ENCODE measurements at places on chromosomes 7 and 10.

DNA sequence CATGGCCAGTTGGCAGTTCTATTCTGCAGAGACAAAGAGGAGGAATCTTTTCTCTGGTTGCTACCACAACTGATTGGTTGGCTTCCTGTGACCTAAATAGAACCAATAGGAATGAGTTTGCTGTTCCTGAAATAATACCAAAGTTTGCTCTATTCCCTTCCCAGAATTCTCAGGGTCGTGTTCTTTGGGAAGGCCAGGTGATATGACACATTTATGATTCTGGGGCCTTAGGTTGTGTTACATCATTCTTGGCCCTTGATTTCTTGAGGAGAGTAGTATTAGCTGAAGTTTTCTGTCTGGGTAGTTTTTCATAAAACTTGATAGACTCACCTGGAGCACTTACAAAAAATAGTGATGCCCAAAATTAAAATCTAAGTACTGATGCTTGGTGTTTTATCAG is 171.9 kb downstream of the LRRC4 start:
- DNase-seq = no peak

DNA sequence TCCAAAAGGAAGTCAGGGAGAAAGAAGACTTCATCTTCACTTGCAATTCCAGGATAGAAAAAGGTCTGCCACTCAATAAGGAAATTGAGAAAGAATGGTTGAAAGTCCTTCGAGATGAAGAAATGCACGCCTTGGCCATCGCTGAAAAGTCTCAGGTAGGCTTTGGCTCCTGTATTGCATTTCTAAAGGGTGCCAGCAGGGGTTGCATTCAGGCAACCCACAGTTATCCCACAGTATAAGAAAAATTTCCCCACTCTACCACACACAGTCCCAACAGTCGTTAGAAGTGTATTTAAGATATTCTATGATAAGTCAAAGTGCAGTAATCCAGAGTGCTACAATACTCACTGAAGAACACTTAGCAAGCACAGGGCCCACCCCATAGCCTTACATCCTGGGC is 93.4 kb upstream of the FGL2 start:
- DNase-seq = no peak

- DNase-seq = no peak
Measured at GRCh38 chr7:157694376-157694665, 357.5 kb downstream of the DNAJB6 start.

GRCh38 chr7:157313645-157314044 is 23.2 kb upstream of the DNAJB6 start:
- no peak for DNase-seq

DNA sequence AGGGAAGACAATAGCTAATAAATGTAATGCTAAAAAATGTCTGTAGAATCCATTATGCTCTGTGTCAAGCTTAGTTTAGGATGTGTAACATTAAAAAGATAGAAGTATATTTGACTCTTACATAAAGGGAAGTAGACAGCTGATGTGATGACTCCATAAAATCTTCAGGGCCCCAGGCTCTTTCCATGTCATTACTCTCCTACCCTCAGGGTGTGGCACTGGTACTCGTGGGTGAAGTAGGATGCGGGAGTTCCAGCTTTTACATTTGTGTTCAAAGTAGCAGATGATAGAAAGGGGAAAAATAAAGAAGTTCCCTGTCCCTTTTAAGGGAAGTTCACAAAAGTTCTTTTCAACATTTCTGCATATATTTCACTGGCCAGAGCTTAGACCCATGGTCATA is 157.1 kb downstream of the TSPAN12 start:
- no peak for DNase-seq

- DNase-seq = no peak
Measured at GRCh38 chr10:86344281-86344680, 22.3 kb downstream of the GRID1 start.

DNA sequence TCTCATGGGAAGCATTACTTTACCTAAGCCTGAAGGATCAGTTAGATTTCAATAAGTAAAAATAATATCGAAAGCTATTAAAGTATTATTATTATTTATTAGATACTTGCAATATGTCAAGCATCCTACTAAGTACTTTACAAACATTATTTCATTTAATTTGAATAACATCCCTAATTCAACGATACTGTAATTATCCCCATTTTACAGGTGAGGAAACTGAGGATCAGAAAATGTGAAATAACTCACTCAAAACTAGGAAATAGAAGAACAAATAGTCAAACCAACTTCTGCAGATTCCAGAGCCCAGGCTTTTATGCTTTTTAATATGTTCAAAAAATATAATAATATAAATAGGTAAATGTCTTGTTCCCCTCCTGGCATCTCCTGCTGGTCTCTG is 10.3 kb upstream of the PDCD4 start:
- DNase-seq = no peak

GRCh38 chr10:28012990-28013515 is 14.2 kb upstream of the ODAD2 start:
- no peak for DNase-seq

GRCh38 chr7:36154255-36155212 is 1.5 kb downstream of the EEPD1 start:
- no peak for DNase-seq

DNA sequence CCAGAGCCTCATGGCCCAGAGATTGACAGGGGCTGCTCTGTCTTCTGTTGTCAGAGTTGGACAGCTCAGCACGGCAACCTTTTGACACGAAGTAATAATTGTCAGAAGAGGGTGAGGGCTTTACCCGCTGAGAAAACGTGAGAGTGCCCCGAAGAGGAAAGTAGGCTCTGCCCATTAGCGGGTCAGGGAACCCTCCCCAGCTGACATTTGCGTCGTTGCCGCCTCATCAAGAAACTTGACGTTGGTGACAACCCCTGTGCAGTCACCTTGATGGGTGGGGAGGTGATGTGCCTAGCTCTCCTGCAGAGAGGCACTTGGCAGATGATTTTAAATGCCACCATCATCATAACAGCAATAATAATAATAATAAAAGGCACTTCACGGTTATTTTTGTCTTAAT is 202.1 kb downstream of the USP6NL start:
- DNase-seq = no peak

- no peak for DNase-seq
Measured at GRCh38 chr7:30778255-30779025, 7.2 kb downstream of the MINDY4 start.
